Aorta (tissue), 5 donors: ENCODE measurements at places on chromosomes 1 and 21. TPM values are rescaled to one million over a fixed set of nuclear protein-coding genes. Genes with fewer than 3 reads are reported as not detected.

KRTAP13-2 gene
- not detected for polyA plus RNA-seq

DENND2C gene
- 0.25 TPM for polyA plus RNA-seq

GABRD gene
- polyA plus RNA-seq: not detected

OR2T2 gene
- not detected for polyA plus RNA-seq

SYT14 gene
- 0.13 TPM for polyA plus RNA-seq

MANEAL gene
- polyA plus RNA-seq: 2.3 TPM

- DNase-seq: no peak
- H3K27me3 ChIP-seq: no peaks in the 10 kb centered on the region
- H3K27ac ChIP-seq: no peak overlapping the region
Measured at GRCh38 chr1:171901245-171901644, 59.9 kb downstream of the DNM3 start.

DNA sequence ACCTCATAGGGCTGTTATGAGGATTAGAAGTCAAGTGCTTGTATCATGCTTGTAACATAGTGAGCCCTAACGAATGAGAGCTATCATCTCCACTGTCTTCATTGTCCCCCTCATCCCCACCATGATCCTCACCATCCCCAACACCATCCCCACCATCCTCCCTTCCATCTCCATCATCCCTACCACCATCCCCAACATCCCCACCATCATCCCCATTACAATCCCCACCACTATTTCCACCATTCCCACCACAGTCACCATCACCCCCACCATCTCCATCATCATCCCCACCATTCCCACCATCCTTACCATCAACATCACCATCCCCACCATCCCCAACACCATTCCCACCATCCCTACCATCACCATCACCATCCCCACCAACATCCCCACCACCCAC, 39.1 kb upstream of the PADI1 start:
- H3K27me3 ChIP-seq: no peaks in the 10 kb centered on the region
- H3K4me3 ChIP-seq: no peak overlapping the region
- H3K4me1 ChIP-seq: no peaks in the 10 kb centered on the region
- H3K27ac ChIP-seq: no peak overlapping the region
- no peaks in the 10 kb centered on the region for H3K36me3 ChIP-seq

DNA sequence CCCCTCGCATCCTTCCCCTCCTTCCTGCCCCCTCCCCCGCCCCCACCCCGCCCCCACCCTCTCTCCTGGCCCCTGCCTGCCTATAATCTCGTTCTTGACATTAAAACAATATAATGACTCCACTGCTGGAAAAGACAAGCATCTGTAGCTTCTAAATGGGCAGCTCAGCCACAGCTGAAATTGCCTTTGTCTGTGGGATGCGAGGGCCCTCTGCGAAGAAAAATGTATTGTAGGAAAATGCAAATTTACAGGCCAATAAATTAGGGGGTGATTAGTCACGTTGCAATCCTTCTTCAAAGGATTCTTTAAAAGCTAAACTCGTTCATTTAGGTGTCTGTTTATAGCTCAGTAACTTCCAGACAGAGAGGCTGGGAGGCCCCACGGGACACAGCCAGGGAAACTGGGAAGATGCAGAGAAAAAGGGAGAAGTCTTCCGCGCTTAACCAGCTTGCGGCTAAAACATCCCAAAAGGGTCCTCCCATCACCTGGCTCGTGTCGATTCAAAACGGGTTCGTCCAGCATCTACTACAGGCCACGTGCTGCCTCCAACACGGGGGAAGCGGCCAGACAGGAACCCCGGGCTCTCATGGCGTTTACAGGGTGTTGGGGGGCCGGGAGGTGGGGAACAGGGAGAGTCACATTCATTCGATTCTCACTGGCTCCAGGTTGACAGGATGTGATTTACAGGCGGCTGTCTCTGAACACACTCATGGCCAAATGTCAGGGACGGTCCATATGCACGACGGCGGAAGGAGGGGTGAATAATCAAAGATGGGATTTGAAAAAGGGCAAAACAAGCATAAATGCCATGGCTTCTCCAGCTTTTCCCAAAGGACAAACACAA, 100.5 kb upstream of the ZBTB40 start:
- peaks cover 2% of the 10 kb centered on the region for H3K27me3 ChIP-seq
- H3K4me3 ChIP-seq: no peak overlapping the region
- H3K27ac ChIP-seq: no peak overlapping the region
- no peaks in the 10 kb centered on the region for H3K36me3 ChIP-seq
- DNase-seq: no peak
- no peaks in the 10 kb centered on the region for H3K4me1 ChIP-seq

GRCh38 chr1:50349242-50349565, 74.0 kb downstream of the DMRTA2 start:
- no peak overlapping the region for H3K27ac ChIP-seq
- no peaks in the 10 kb centered on the region for H3K36me3 ChIP-seq
- no peak overlapping the region for H3K4me3 ChIP-seq
- H3K27me3 ChIP-seq: no peaks in the 10 kb centered on the region
- no peak for DNase-seq

- peak; percentile 51 for DNase-seq
- H3K27me3 ChIP-seq: no peaks in the 10 kb centered on the region
- no peak overlapping the region for H3K27ac ChIP-seq
- H3K36me3 ChIP-seq: no peaks in the 10 kb centered on the region
Measured at GRCh38 chr1:177351361-177352108, 180.8 kb downstream of the BRINP2 start.

DNA sequence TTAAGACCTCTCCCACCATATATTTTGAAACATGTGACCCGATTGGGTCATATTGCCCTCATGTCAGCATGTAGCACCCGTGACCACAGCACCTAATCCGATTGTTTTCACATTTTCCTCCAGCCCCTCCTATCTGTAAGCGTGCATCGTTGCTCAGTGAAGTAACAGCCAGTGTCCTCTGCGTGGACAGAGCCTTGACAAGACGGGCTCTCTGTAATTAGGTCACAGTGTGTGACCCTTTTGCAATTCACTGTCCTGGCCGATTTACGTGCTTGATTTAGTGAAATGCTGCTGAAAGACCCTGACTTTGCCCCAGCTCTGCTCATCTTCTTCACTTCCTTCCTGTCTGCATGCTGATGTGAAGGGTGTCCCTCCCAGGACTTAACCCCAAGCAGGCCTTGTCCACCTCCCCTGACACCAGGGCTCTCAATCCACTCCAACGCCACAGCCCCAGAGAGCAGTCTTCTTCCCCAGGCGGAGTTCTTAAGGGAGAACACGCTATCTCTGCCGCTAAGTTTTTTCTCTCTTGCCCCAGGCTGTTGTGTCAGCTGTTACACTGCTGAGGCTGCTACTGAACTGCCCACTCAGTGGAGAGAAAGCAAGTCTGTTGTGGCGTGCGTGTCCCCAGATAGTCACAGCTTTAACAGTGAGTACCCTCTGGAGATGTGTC, 19.4 kb downstream of the URB2 start:
- H3K4me1 ChIP-seq: no peaks in the 10 kb centered on the region
- H3K36me3 ChIP-seq: peaks cover 3% of the 10 kb centered on the region
- no peaks in the 10 kb centered on the region for H3K27me3 ChIP-seq
- H3K27ac ChIP-seq: no peak overlapping the region
- DNase-seq: no peak

DNA sequence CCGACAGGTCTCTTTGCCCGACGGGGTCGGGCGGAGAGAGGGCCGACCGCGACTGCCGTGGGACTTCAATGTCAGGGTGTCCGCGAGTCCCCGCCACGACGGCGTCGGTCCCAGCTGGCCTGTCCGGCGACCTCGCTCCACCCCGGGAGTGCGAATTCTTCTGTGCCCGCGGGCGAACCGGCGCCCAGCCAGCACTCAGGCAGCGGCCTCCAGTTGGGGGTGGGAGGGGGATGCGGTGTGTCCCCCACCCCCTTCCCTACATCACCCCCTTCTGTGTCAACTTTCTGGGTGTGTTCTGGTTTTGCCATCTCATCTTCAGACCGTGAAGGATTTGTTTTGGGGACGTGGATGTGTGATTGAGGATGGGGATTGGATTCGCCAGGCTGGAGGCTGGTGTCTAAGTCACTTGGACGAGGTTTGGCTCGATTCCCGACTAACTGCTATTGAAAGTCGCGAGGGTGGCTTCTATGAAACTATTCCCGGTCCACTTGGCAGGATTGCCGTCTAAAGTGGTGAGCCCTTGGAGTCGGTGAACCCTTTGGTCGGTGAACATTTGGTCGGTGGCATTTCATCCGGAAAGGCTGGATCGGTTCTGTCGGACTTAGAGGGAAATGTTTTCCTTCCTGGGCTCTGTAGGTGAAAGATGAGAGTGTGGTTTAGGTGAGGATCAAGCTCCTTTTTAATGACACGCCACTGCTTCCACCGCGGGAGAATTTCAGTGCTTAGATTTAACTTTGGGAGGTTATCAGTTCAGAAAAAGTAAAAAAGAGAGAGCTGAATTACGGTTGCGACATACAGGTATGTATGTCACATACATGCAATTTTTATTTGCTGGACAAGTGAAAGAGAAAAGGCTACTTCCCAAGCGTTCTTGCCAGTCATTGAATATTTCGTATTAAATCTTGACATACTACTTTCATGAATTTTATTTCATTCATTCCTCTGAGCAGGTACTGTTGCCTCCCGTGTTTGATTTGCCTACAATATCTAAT, 771 bp downstream of the ABCD3 start:
- H3K27me3 ChIP-seq: no peaks in the 10 kb centered on the region
- peak; percentile 55 for DNase-seq
- H3K4me3 ChIP-seq: peak overlapping the region; percentile 84
- no peaks in the 10 kb centered on the region for H3K36me3 ChIP-seq

GRCh38 chr1:147109041-147109440, 63.2 kb downstream of the PRKAB2 start:
- no peak overlapping the region for H3K4me3 ChIP-seq
- H3K4me1 ChIP-seq: no peaks in the 10 kb centered on the region
- DNase-seq: no peak
- H3K36me3 ChIP-seq: no peaks in the 10 kb centered on the region
- no peak overlapping the region for H3K27ac ChIP-seq

DNA sequence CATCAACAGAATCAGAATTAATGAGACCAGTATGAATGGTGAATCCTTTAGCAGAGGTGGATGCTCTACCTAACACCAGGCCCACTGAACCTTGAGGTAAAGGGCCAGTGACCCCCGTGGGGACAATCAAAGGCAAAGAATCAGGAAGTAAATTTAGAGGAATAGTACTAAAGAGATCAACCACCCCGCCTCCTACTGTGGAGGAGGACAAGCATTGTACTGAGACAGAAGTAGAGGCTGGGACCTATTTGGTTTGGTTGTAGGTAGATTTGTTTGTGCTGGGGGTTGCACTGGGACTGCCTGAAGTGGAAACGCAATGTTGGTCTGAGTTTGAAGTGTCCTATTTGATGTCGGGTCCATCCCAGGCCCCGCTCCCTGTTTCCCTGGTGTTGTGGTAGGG, 9.5 kb downstream of the CD48 start:
- no peak overlapping the region for H3K4me3 ChIP-seq
- H3K27me3 ChIP-seq: no peaks in the 10 kb centered on the region

DNA sequence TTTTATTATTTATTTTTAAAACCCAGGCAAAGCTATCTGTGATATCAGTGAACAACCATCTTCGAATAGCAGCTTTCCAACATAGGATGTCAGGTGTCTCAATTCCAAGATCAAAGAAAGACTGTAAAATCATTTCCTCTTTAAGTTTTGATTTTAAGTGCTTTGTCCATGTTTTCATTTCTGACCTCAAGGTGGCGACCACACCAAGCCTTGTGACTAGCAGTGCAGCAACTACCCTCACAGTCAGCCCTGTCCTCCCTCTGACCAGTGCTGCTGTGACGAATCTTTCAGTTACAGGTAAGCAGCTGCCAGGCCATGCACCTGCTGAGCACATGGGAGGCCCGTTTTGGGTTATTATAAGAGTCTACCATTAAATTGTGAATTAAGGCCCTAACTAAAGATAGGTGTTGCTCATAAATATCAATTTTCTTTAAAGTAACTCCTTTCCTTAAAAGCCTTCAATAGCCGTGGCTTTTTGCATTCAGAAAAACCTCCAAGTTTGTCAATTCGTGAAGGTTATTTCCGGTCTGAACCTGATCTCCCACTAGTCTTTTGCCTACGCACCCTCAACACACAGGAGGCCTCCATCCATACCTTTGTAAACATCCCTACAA, 117.0 kb downstream of the CD247 start:
- no peaks in the 10 kb centered on the region for H3K4me1 ChIP-seq
- H3K27ac ChIP-seq: no peak overlapping the region

- no peak for DNase-seq
- no peaks in the 10 kb centered on the region for H3K4me1 ChIP-seq
- H3K27ac ChIP-seq: no peak overlapping the region
- no peak overlapping the region for H3K4me3 ChIP-seq
- H3K36me3 ChIP-seq: no peaks in the 10 kb centered on the region
Measured at GRCh38 chr1:17218939-17219338, 14.0 kb downstream of the PADI1 start.

DNA sequence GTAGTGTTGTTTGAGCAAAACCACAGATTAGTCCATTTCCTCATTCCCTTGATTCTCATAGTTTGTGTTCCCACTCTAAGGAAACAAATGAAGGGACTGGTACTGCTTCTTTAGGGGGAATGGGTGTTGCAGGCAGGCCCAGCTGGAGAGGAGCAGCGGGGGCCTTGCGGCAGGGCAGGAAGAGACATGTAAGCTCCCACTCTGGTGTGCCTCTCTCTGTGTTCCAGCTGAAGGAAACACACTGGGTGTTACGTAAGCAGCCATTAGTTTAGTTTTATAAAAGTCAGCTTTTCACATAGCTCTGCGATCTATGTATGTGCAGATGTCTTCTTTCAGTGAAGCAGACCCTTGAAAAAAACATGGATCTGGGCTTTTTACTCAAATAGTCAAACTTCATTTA, 99.5 kb downstream of the CACHD1 start:
- H3K4me3 ChIP-seq: no peak overlapping the region
- DNase-seq: no peak
- H3K4me1 ChIP-seq: no peaks in the 10 kb centered on the region
- no peaks in the 10 kb centered on the region for H3K36me3 ChIP-seq
- H3K27me3 ChIP-seq: no peaks in the 10 kb centered on the region
- H3K27ac ChIP-seq: no peak overlapping the region

- no peaks in the 10 kb centered on the region for H3K36me3 ChIP-seq
- no peaks in the 10 kb centered on the region for H3K4me1 ChIP-seq
- no peaks in the 10 kb centered on the region for H3K27me3 ChIP-seq
- DNase-seq: no peak
- H3K4me3 ChIP-seq: no peak overlapping the region
- no peak overlapping the region for H3K27ac ChIP-seq
Measured at GRCh38 chr1:6627841-6628545, 3.3 kb downstream of the THAP3 start.

DNA sequence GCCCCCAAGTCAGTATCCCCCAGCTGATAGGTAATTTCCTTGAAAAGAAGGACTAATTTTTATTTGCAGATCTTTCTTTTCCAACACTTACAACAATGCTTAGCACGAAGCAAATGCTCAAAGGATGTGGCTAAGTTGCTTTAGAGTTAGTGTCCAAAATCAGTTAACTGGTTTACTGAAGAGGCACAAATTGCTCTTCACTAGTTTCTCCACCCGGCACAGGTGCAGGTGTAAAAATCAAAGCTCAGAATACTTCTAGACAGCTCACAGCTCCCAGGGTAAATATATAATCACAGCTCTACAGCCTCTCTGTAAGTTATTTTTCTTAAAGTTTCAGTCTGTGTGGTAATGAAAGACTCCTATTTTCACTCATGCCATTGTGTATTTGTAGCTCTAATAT, 361.8 kb downstream of the NEGR1 start:
- H3K27ac ChIP-seq: no peak overlapping the region
- no peaks in the 10 kb centered on the region for H3K27me3 ChIP-seq
- no peak overlapping the region for H3K4me3 ChIP-seq
- no peaks in the 10 kb centered on the region for H3K36me3 ChIP-seq
- H3K4me1 ChIP-seq: no peaks in the 10 kb centered on the region
